ENCODE measurements at places on chromosomes 5 and 9.

- no peak for DNase-seq
Observed at GRCh38 chr5:168015506-168015905, 275.9 kb upstream of the WWC1 start.

GRCh38 chr5:76938177-76938576 is 14.7 kb upstream of the CRHBP start:
- DNase-seq, result no peak

DNA sequence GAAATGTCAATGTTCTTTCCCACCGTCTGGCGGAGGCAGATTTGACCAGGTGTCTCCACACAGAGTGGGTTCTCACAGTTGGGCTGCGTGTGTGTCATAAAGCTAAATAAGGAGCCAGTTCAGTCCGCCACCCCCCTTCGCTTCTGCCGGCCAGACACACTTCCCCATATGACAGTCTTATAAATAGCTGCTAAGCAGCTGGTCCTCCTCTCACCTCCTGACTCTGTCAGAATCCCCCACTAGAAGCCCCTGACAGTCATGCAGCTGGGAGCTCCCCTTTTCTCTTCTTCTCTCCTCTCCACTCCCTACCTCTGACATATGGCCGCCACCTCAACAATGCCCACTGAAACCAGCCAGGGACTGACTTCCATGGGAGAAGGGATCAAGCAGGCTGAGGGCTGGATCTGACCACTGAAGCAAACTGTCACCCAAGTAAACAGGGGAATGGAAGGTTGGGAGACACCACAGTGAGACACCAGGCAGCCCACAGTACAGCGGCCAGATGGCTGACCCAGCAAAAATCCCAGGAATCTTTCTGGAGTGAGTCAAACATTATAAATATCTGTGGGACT is 141.9 kb upstream of the EFNA5 start:
- DNase-seq, result no peak

DNA sequence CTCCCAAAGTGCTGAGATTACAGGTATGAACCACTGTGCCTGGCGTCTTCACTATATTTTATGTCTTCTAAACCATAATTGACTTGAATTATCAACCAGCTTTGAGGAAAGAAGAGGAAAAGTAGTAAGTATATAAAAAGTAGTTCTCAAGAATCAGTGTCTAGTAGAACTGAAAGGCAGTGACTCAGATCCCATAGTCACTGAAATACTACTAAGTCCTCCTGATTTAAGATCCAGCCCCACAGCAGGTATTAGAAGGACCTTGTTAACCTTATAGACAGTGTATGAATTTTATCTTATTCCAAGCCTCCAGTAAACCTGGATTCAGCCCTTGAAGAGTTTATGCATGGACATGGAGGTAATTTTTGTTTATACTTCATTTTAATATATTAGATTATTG is 31.5 kb downstream of the LNPEP start:
- no peak for DNase-seq

- DNase-seq, result no peak
Observed at GRCh38 chr5:6820851-6821479, 107.7 kb downstream of the TENT4A start.

DNA sequence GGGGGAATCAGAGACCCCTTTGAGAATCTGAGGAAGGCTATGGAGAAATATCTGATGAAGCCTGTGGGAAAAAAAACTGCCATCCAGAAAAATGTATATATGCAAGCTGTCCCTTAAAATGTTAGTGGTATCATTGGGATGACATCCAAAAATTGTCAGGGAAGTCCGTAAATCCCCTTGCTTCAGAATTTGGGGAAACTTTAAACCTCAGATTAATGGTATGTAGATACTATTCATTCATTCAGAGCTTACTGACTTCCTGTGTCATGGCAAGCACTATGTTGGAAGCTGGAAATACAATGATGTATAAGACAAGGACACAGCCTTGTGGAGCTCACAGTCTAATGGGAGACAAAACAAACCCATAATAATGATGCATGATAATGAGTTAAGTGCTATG is 10.9 kb upstream of the MOB3B start:
- no peak for DNase-seq

- DNase-seq, result no peak
Observed at GRCh38 chr9:18499980-18500379, 26.0 kb downstream of the ADAMTSL1 start.

- no peak for DNase-seq
Observed at GRCh38 chr5:64318175-64318574, 152.5 kb downstream of the RNF180 start.

GRCh38 chr5:148805326-148806290 is 20.8 kb upstream of the ADRB2 start:
- DNase-seq, result no peak

GRCh38 chr9:105421864-105422263 is 26.0 kb upstream of the FSD1L start:
- no peak for DNase-seq

DNA sequence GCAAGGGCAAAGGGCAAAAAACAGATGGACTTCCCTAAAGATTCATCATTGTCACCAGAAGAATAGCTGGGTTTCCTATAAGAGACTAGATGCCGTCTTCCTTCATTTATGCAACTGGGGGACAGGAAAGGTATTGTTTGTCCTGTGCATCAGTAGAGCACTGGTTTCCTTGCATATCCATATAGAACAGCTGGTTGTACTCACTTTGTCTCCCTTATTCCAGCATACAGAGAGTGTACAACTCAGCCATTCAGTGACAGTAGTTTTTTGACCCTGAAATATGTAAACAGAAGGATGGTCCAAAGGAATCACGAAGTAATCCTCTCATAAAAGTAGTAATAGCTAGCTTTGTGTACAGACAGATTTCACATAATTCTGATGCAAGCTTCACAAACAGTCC is 22.5 kb upstream of the MAST4 start:
- no peak for DNase-seq

DNA sequence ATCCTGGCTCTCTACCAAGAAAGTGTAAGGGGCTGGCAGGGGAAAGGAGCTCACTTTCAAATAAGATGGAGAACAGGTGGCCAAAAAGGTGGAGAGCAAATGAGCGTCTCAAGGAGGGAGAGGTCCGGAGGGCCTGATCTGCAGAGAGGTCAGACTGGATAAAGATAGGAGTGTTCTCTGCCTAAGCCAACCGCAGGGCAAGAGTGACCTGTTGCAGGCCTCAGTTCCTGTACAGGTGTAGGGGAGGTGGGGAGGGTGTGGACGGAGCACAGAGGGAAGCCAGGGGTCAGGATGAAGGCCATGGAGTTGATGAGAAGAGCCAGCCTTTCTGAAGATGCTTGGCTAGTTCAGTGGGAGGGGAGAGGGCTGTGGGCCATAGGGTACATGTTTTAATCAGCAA is 239.7 kb downstream of the HSPA4 start:
- DNase-seq, result no peak

DNA sequence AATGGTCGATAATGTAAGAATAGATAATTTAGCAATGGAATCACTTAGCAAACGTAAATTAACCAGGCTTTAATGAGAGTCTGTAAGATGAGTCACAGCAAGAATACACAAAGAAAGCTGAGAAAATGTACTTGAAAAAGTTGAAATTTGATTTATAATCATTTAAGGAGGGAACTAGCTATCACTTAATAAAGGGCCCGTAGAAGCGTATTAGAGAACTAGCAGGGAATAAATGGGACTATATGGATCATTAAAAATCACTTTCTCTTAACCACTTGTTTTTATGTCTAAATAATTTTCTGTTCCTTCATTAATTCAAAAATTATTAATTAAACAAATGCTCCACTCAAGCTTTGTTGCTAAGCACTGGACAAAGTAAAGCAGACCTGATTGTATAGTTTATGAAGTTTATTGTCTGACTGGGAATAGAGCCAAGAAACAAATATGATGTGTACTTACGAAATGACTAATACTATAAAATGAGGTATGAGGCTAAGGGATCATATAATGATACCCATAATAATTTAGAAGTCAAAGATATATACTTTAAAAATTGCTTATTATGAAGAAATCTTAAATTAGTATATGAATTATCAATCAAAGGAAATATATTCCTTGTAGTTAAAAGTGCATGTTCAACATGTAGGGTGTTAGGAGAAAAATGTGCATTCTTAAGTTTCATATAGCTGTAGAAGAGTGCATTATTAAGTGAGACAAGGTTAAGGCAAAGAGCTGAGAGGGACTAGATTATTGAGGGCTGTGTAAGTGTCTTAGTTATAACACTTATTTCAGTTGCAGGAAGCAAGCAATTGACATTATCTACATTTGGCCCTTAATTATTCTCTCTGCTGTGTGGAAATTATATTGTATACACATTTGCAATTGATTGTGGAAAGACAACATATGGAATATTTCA is 196.8 kb downstream of the PRDM9 start:
- no peak for DNase-seq

DNA sequence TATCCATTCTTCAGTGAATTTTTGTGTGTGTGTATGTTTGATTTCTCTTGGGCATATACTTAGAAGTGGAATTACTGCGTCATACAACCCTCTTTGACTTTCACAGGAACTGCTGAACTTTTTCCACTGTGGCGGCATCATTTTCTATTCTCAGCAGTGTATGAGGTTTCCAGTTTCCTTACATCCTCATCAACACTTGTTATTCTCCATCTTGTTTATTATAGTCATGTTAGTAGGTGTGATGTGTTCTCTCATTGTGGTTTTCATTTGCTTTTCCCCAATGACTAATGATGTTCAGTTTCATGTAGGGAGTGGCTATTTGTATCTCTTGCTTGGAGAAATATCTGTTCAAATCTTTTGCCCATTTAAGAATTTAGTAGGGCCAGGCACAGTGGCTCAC is 2.6 kb downstream of the ZNF79 start:
- no peak for DNase-seq

DNA sequence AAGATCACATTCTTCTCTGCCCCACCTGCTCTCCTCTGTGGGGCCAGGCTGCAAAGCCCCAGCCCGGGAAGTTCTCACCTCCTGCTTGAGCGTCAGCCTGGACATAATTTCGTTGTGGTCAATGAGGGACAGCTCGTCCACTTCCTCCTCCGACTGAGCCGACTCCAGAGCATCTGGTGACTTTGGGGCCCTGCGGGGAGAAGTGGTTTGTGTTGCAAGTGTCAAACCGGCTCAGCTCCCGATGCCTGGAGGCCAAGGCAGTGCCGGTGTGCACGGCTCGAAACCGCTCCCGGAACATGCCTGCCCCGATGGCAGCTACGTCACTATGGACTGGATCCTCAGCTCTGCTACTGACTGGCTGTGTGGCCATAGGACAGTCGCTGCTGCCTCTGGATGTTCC is 52.8 kb downstream of the PRRT1B start:
- no peak for DNase-seq

DNA sequence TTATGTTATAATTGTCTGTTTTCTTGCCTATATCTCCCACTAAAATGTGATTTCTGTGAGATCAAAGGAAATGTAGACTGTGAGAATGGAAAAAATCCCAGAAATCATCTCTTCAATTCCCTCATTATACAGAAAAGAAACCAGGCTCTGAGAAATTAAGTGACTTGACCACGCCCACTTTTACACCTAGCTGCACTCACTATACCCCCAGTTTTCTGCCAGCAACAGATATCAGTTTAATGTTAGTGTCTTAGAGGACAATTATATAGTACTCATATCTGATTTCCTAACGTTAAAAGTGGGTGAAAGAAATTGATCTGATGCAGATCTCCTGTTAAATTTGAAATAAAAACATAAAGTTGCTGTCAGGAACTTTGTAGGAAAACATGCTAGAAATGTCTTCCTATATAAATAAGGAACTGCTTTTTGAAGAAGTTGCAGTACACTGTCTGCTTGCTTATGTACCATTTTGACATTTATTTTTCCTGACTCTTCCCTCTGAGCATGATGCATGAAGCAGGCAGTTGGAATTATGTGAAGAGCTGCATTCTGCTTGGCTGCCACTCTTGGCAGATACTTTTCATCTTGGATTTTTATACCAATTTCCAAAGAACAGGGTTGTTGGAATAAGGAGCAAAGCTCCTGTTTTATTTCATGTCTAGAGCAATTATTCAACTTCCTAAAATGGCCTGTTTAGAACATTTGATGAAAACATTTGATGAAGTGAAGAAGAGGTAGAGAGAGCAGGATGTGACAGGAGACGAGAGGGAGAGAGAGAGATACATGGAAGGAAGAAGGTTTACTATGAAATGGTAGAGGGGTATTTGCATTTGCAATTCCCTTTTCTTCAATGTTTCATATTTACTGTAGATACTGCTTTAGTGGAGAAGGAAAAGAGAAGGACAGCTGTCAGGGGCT is 57.3 kb upstream of the RICTOR start:
- DNase-seq, result no peak

DNA sequence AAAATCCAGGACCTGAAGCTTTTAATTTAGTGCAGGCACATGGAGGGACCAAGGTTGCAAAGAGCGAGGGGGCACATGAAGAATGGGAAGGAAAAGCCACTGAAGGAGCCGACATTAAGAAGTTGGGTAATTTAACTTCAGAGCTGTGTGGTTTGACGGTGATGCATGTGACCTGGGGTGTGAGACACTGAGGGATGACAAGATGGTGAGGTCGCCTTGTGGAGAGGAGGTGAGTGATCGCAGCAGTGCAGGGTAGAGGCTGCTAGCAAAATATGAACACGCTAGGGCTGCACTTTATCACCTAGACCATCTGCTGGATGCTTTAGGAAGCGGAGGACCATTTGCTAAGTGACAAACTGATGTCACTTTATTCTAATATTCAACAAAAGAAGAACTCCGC is 339.0 kb upstream of the KIF2A start:
- DNase-seq, result no peak

GRCh38 chr9:38277601-38278200 is 114.8 kb upstream of the ALDH1B1 start:
- no peak for DNase-seq

DNA sequence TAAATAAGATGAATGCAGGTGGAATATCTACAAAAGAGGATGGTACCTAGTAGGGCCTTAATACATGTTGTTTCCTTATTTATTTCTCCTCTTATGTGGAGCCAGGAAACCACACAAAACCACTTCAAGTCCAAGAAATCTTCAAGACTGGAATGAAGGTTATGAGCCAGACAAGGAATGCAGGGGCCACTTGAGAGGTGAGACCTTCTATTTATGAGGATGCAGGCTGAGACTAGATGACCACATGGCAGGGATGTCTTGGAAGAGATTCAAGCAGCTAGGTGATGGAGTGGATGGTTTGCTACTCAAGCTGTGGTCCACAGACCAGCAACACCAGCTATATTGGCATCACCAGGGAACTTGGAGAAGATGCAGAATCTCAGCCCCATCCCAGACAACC is 92.2 kb downstream of the TNC start:
- DNase-seq, result no peak

DNA sequence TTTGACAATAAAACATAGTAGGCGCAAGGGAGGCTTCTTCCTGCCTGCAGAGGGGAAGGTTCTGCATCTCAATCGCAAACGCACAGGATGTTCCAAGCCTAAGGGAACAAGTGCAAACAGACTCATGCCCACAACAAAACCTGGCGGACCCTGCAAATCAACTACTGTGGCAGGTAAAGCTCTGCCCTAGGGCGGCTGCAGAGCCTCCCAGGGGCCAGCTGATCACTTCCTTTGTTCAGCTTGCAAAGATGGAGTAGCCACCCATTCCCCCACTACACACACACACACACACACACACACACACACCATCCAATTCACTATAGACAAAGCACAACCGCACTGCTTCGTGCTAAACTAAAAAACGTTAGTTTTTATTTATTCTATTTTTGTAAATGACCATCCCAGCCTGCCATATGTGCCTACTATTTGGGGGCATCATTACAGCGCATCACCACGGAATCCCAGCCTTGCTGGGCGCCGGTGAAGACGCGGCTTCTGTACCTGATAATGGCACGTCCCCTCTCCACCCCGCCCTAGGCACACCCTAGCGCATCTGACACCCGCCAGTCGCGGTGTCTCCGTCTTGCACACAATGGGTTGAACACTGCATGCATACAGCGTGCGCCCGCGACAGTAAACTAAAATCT is 57.6 kb downstream of the DPYSL3 start:
- DNase-seq, result no peak
